ENCODE measurements at places on chromosomes 11 and 22.

DNA sequence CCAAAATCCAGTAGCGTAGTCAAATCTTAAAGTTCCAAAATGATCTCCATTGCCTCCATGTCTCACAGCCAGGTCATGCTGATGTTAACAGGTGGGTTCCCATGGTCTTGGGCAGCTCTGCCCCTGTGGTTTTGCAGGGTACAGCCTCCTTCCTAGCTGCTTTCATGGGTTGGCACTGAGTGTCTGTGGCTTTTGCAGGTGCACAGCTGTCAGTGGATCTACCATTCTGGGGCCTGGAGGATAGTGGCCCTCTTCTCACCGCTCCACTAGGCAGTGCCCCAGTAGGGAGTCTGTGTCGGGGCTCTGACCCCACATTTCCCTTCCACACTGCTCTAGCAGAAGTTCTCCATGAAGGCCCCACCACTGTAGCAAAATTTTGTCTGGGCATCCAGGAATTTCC, 132.8 kb downstream of the KCNC1 start:
- no peak for DNase-seq

DNA sequence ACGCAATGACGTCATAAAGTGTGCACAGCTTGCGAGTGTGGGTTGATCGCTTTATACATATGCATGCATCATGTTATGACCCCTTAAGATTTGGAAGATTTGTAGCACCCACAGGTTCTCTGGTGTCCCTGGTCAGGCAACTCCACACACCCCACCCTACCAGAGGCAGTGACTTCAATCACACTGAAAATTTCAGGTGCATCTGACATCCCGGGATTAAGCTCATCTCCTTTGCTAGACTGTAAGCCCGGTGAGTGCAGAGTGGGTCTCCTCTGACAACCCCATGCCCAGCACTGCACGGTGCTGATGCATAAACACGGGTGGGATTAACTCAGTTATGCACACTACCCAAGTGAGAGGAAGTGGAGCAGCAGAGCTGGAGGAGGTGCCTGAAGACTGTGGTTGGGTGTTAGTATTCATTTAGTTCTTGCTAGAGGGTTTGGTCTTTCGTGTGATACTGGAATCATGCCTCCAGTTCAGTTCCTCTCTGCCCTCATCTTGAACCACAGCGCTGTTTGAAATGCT, 6.5 kb downstream of the ARSA start:
- peak; percentile 48 for DNase-seq

- no peak for DNase-seq
These were observed 134.3 kb downstream of the SNX19 start for GRCh38 chr11:130781931-130782330.

- DNase-seq = no peak
These were observed 29.7 kb upstream of the SIK2 start for GRCh38 chr11:111572581-111572980.

- DNase-seq = no peak
These were observed 24.6 kb downstream of the INCENP start for GRCh38 chr11:62148271-62148980.

DNA sequence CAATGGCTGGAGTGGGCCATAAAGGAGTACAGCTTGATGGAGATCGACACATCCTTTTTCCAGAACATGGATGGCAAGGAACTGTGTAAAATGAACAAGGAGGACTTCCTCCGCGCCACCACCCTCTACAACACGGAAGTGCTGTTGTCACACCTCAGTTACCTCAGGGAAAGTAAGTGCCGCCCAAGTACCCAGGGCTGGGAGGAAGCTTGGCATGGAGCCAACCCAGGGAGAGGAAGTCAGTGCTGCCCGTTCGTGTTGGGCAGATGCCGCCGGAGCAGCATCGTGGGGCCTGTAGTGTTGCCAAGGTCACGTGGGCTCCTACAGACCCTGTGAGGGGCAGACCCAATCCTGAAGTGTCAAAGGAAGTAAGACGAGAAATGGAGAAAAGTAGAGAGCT, 78.9 kb downstream of the FLI1 start:
- no peak for DNase-seq

GRCh38 chr22:26460202-26460601, 23.4 kb downstream of the HPS4 start:
- DNase-seq = no peak

- DNase-seq = no peak
These were observed 3.1 kb upstream of the MYEOV start for GRCh38 chr11:69290806-69291205.

GRCh38 chr11:23308041-23308440, 447.8 kb upstream of the CCDC179 start:
- no peak for DNase-seq

DNA sequence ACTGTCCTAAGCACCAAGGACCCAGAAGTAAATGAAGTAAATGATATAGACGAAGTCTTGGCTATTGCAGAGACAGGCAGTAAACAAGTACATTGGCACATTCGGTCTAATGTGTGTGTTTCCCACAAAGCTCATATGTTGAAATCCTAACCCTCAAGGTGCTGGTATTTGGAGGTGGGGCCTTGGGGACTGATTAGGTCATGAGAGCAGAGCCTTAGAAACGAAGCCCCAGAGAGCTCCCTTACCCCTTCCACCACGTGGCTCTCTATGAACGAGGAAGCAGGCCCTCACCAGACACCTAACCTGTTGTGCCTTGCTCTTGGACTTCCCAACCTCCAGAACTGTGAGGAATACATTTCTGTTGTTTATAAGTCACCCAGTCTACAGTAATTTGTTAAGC, 14.9 kb downstream of the CLMP start:
- DNase-seq = no peak

GRCh38 chr11:63756919-63757761, 11.4 kb downstream of the ZFTA start:
- no peak for DNase-seq

- no peak for DNase-seq
These were observed 73.5 kb upstream of the PPARA start for GRCh38 chr22:46076651-46077339.

GRCh38 chr22:48979482-48979881, 848.2 kb downstream of the BRD1 start:
- peak; percentile 28 for DNase-seq

GRCh38 chr11:9796266-9796665, 132.4 kb downstream of the SWAP70 start:
- DNase-seq = no peak

GRCh38 chr11:64744544-64745188, 724 bp upstream of the RASGRP2 start:
- no peak for DNase-seq

GRCh38 chr11:130829920-130830511, 86.3 kb downstream of the SNX19 start:
- DNase-seq = no peak

GRCh38 chr11:22044126-22044525, 148.8 kb upstream of the ANO5 start:
- no peak for DNase-seq

DNA sequence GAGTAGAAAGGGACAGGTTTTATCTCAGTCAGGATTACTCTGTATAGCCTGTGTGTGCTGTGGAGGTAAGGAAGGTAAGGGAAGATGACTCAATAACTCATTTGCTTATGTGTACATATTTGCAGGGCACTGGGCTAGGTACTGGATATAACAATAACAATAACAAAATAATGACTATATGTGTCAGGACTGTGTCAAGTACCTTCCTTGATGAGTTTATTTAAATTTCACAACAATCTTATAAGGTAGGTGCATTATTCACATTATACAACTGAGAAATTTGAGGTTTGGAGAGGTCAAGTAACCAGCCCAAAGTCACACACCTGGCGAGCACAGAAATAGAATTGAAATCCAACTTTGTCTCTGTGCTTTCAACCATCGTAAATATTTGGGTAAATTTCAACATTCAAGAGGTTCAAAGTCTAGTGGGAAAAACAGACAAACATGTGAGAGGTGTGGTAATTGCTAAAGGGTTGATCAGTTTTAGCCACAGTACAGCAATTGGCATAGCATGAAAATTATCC, 131.8 kb downstream of the APIP start:
- DNase-seq = no peak

GRCh38 chr22:20721409-20722218, 52.3 kb upstream of the SERPIND1 start:
- DNase-seq = no peak

DNA sequence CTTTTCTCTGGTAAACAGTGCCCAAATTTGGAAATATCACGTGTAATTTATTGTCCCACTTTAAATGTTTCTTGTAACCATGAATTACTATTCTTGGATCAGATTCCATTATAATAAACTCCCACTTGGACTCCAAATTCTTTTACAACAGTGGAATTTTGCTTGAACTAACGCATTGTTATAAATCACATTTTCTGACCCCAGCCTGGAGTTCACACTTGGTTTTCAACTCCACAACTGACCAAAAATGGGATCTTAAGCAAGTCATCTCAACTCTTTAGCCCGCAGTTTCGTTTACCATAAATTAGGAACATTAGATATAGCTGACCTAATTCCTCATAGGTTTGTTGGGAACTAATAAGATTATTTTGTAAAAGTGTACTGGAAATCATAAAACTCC, 336.8 kb upstream of the NCAM1 start:
- no peak for DNase-seq

GRCh38 chr11:13298765-13299164, 21.2 kb downstream of the BMAL1 start:
- no peak for DNase-seq

DNA sequence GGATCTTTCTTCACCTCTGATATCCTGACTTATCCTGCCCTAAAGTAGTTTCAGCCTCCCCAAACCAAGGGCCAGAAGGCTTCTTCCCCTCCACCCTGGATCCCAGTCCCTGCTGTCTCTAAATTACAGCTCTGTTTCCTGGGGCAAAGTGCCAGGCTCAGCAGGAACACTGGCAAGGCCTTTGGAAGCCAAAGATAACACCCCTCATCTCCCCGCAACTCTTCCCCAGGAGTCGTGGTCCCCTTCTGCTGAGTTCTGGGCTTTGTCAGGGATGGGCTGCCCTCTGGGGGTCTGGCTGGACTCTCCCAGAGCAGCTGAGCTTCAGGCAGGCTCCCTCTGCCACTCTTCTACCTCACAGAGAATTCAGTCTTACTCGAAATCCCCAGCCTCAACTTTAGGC, 53.8 kb upstream of the AMPD3 start:
- no peak for DNase-seq

- DNase-seq = no peak
These were observed 70.6 kb downstream of the CTSC start for GRCh38 chr11:88266919-88267318.

- DNase-seq = no peak
These were observed 1.9 kb upstream of the SSH3 start for GRCh38 chr11:67301313-67301921.

DNA sequence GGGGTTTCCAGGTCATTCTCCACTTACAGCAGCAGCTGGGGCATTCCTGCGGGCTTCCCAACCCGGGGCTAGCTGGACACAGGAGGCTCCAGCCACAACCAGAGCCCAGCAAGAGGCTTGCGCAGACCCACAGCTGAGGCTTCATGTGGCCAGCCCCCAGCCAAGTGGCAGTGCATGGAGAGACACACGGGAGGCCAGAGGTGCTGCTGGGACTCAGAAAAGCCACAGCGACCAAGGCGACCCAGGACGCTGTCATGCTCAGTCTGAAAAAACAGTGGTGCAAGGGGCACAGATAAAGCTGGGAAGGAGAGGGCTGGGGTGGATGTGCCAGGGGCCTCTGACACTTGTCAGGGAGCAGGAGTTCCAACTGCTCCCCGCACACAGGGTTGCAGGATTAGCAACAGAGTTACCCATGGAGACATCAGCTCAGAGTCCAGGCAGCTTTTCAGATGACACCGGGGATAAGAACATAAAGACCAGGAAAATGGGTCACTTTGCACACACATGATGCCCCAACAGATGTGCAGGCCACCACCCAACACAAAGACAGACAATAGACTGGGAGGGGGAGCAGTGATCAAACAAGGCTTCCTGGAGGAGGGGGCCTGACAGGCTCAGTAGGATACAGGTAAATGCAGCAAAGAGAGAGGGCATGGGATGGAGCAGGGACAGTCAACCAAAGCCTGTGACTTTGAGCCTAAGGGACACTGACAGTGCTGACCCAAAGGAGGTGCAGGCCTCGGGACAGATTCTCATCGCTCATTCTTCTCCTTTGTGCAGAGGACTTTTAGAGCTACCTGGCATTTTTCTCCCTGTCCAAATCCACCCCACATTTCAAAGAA, 6.9 kb upstream of the NEAT1 start:
- DNase-seq = no peak

GRCh38 chr11:65917434-65918210, 1.2 kb downstream of the C11orf68 start:
- no peak for DNase-seq

DNA sequence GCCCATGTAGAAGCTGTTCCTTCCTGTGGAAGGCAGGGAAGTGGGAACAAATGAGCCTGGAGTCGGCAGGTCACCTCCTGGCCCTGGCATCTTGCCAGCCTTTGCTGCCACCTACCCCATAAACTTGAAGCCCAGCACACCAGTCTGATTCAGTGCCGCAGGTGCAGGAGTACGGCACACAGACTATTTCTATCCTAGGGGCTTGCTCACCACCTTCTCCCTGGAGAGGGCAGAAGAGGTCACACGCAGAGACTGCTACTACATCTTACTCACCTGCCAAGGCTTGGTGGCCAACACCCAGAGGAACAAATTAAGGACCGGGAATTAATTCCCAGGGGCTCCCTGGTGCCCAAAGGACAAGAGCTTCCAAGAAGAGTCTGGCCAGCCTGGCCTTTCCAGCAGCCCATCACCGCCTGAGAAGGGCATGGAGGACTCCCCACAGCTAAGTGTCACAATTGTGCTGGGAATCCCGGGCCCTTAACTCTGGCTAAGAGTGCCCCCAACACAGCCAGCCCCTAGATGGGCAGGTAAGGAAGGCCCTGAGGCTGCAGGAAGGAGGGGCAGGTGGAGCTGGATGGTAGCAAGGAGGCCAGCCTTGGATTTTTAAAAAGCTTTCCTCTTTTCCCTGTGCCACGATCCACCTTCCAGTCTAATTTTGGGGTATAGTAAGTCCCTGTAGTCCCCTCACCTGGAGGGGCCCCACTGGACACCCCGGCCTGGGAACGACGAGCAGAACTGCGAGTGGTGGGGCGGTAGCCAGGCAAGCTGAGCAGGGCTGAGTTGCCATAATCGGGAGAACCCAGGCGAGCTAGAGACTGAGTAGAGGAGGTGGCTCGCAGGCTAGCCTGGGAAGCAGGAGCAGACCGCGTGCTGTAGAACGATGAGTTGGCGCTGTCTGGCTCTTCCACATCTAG, 6.9 kb downstream of the IL18BP start:
- DNase-seq = no peak

- no peak for DNase-seq
These were observed 140.8 kb upstream of the ARHGAP20 start for GRCh38 chr11:110852921-110853490.

GRCh38 chr11:71485466-71485865, 32.5 kb downstream of the NADSYN1 start:
- DNase-seq = no peak

Measured in NCI-H748 treated with DMSO at 0.1 percent for 48 hours (cell line).